ENCODE measurements at places on chromosomes 5 and 9.

GRCh38 chr5:172284611-172284980 is 1.0 kb upstream of the UBTD2 start:
- DNase-seq, result no peak

DNA sequence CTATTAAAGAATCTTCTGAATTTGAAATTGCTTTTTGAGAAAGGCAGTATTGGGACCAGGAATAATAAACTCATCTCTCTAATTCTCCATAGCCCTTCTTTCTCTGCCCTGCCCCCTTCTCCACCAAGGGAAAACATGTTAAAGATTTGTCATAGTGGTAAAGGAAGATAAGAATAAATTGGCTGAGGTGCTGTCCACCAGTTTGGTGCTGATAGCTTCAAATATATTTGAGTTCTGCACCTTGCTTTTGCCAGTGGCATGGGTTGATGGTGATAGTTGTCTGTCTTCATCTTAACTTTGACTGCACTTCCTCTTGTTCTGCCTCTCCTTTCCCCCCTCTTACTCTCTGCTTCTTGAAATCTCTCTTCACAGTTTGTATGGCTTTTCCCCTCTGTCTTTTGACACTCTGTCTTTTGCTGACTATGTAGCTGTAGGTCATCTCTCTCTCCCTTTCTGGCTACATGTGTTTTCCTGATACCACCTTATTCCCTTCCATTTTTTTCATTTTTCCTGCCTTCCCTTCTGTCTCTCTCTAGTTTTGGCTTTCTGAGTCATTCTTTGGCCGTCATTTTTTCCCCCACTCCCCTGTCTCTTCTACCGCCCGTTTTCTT is 56.6 kb downstream of the NDUFS4 start:
- no peak for DNase-seq

- no peak for DNase-seq
Measured at GRCh38 chr9:93276973-93277372, 93.0 kb downstream of the WNK2 start.

DNA sequence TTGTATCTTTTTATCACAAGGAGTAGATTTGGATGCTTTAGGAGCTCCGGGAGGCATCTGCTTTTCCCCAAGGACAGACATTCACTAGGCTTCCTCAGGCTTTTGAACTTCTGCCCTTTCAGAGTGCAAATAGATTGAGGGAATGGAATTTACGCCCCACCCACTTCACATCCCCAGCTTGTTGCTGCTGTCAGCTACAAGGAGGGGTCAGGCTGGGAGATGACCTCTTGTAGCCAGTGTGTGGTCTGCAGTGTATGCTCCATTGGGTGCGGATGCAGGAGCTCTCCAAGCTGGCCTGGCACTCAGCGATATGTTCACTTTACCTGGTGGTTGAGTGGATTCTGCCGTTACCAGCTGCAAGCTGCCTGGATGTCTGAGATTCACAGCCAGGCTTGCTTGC is 6.4 kb downstream of the TNFSF15 start:
- no peak for DNase-seq

- DNase-seq, result no peak
Measured at GRCh38 chr9:106639873-106640568, 222.9 kb upstream of the ZNF462 start.

DNA sequence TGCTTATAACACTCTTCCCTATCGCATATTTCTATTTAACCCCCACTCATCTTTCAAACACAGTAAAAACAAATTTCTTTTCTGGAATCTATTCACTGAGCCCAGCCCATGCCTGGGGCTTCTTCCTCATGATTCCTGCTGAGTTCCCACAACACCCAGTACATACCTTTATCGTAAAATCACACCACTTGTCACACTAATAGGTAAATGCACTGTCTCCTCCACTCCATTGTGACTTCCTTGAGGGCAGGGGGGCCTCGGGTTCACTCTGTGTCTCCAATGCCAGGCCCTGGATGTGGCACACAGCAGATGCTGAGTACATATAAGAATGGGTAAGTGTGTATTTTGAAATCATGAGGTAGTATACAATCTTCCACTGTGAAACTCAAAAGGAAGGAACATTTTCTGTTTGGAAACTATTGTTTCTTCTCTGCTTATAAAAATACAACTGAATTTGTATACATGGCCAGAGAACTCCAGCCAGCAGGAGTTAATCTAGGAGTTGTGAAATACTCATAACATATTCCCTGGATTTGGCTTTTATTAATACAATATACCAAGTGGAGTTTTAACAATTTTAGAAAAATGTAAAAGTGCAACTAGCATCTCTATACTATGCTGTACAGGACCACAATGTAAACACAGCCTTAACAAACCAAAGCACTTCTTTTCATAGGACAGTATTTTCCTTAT is 7.2 kb downstream of the PLK2 start:
- no peak for DNase-seq

GRCh38 chr9:84932915-84933527 is 263.5 kb downstream of the NTRK2 start:
- no peak for DNase-seq

DNA sequence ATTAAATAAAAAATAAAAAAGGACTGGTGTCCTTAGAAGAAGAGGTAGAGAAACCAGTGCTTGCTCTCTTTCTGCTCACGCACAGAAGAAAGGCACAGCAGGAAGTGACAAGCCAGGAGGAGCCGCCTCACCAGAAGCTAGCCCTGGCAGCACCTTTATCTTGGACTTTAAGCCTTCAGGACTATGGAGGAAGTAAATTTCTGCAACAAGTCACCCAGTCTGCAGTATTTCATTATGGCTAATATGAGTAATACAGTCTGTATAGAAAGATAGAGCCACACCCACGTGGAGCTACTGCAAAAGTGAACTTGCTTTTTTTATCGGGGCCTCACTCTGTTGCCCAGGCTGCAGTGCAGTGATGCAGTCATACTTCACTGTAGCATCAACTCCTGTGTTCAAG is 68.4 kb downstream of the PDZD2 start:
- DNase-seq, result no peak

GRCh38 chr5:54900984-54901725 is 84.2 kb downstream of the ESM1 start:
- no peak for DNase-seq

DNA sequence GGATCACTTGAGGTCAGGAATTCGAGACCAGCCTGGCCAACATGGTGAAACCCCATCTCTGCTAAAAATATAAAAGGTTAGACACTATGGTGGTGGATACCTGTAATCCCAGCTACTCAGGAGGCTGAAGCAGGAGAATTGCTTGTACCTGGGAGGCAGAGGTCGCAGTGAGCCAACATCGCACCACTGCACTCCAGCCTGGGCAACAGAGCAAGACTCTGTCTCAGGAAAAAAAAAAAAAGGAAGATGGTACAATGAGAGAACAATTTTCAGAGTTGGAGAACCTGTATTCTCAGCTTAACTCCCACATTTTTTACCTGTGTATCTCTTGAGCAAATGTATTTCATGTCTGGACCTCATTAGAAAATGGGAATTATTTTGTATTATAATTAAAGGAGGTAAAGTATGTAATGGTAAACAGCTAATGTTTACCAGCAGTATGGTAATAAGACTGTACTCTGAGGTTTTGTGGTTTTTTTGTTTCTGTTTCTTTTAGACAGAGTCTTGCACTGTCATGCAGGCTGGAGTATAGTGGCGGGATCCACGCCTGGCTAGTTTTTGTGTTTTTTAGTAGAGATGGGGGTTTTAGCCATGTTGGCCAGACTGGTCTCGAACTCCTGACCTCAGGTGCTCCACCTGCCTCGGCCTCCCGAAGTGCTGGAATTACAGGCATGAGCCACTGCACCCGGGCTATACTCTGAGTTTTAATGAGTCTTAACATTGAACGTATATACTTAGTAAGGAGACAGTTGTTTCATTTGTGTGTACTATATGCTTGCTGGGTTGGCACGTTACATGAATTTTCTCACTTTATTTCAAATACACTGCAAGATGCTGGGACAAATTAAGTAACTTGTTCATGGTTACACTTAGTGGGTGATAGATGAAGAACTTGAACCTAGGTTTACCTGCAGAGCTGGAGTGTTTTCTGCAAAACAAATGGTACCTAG is 16.2 kb downstream of the UHRF2 start:
- no peak for DNase-seq

- DNase-seq, result no peak
Measured at GRCh38 chr5:151086192-151086869, 5.5 kb upstream of the TNIP1 start.

GRCh38 chr9:128084746-128085145 is 16.7 kb downstream of the SLC25A25 start:
- no peak for DNase-seq

GRCh38 chr9:82797534-82797933 is 265.4 kb downstream of the RASEF start:
- no peak for DNase-seq

DNA sequence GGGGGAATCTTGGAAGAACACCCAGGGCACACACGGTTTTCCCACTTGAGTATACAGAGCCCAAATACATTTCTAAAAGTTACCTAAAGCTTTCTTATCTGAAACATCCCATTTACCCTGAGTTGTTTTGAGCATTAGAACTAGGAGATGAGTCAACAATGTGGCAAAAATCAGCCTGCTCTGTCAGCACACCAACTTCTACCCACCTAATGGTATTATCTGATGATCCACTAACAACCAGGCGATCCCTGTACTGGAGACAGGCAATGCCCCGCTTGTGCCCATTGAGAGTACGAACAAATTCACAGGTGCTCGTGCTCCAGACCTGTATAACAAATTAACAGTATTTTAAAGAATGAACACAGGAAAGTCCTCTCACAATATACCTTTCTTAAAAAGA is 87.0 kb downstream of the SMIM23 start:
- no peak for DNase-seq

DNA sequence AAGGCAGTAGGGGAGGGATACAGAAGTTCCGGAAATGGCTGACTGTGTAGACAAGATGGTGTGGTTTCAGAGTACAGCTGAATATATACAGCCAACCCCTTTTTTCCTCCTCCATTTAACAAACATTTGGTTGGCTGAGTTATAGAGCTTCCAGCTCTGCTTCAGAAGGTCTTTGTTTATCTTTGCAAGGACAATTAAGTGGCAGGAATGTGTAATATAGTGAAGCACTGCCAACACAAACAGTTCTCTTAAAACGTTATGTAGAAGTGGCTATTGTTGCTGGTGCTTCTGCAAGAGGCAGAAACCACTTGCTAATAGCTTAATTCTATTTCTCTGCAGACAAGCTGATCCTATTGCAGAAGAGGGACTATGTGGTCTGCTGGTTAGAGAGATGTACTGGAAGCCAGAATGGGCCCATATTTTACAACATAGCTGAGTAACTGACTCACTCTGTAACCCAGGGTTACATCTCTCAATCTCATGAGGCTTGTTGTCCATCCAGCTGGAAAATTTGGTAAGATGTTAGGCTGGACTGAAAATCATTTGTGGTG is 62.7 kb upstream of the OSMR start:
- DNase-seq, result peak; percentile 87

GRCh38 chr9:34477541-34477940 is 18.9 kb downstream of the DNAI1 start:
- DNase-seq, result no peak

DNA sequence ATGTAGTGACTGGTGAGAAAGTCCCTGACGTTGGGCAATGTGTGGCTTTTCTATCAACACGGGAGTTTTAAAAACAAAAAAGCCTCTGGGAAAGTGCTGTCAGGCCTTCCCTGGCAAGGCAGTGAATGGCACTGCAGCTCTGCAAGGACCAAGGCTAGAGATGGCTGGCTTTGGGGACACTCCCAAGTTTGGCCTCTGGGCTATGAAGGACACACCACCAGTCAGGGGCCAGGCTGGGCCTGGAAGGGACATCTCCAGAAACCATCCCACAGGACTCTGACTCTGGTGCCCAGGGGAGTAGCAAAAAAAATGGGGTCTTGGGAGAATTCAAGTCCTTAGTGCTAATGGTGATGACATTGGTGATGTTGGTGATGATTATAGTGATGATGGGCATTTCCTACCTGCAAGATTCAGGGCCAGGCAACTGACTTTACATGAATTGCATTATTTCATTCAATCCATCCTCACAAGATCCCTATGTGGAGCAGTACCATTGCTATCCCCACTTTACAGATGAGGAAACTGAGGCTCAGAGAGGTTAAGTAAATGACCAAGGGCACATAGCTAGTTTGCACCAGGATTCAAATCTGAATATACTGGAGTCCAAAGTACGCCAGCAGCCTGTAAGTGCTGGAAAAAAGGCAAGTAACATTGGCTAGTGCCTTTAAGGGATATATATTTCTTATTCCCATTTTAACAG is 2.6 kb upstream of the PPARGC1B start:
- DNase-seq, result no peak

GRCh38 chr5:122412966-122413365 is 100.9 kb downstream of the SNCAIP start:
- no peak for DNase-seq

DNA sequence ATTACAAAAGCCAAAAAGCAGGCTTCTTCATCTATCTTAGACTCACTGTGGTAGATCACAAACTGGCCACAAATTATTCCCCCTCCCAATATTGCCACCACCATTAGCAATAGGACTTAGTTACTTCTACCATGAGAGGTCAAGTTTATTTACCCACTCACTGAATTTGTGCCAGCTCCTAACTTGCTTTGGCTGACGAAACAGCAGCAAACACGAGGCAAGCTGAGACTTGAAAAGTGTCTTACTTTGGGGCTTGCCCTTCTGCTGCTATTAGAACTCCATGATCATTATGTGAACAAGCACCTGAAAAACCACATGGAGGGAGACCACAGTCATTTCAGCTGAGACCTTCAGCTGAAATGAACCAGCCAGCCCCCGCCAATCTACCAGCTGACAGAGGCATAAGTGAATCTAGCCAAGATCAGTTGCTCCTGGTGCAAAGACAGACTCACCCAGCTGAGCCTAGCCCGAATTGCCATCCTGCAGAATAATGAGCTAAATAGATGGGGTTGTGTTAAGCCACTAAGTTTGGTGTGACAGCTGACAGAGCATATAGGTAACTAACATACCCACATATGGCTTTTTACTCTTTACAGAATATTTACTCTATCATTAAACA is 5.7 kb downstream of the WDR41 start:
- DNase-seq, result peak; percentile 4

DNA sequence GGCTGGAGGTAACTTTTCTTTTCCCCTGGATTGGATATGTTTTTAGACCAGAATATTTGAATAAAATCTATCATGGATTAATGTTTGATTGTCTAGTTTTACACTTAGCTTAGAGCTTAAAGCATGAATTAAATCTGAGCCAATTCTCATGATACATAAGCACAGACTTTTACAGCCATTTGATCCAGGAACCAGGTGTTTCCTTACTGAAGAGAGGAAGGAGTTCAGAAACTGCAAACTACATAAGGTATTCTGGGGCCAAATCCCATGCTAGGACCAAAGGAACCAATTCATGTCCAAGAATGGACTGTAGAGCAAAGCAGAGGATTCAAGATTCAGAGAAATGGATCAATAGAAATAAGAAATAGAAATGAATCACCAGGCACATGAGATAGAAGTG is 360.4 kb upstream of the ZNF608 start:
- no peak for DNase-seq

- no peak for DNase-seq
Measured at GRCh38 chr5:42984307-42984706, 55.8 kb downstream of the ANXA2R start.
